ENCODE measurements at places on chromosomes 1 and 21.

DNA sequence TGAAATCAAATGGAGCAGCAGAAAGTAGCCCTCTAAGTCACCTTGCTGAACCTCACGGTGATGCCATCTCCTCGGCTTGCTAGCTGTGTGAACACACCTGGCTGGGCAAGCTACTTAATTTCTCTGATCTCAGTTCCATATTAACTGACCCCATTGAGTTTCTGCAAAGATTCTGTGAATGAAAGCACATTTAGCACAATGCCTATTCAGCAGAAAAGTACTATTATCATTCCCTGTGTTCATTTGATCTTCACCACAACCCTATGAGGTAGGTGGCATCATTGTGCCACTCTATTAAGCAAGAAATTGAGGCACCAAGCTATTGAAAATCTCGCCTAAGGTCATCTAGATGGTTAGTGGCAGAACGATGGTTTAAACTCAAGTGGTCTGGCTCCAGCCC lies 130.1 kb upstream of the HOOK1 start:
- H3K4me1 ChIP-seq, result no peaks in the 10 kb centered on the region
- H3K27ac ChIP-seq, result no peak overlapping the region
- H3K36me3 ChIP-seq, result no peaks in the 10 kb centered on the region
- H3K4me3 ChIP-seq, result no peak overlapping the region
- no peak for DNase-seq

DNA sequence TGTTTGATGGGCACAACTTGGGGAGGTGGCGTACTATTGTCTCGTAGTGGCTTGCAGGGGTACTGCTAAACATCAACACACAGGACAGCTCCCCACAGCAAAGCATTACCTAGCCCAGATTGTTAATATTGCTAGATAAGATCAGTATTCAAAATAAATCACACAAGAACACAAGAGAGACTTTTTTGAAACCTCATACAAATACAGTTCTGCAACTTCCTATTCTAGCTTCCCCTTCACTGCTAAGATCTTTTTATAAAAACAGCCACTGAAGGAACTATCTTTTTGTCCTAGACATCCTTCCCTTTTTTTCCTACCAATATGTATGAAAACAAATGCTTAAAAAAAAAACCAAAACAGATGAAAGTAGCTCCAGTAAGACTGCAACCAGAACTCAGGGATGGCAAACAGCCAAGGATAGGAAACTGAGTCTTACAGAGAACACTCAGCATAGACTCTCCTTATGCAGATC lies 137.8 kb upstream of the KRTAP19-8 start:
- H3K4me3 ChIP-seq, result no peak overlapping the region
- H3K27me3 ChIP-seq, result no peaks in the 10 kb centered on the region
- H3K4me1 ChIP-seq, result no peaks in the 10 kb centered on the region
- no peak for DNase-seq
- H3K27ac ChIP-seq, result no peak overlapping the region

DNA sequence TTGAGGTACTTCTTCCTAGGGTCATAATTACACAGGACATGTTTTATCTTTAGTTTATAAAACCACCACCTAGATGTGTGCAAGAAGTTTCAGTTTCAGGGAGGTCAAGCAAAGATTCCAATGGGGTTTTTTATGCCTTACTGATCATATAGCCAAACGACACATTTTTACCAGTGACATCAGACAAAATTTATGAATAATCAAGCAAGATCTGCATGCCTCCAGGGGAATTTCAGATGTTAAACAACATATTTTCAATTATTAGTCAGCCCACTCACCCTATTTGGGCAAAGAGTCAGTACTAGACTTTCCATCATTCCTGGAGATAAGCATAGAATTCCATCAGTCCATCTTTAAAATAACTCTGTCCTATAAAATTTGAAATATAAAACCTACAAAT lies 867.4 kb downstream of the KCNT2 start:
- H3K4me3 ChIP-seq, result no peak overlapping the region
- H3K4me1 ChIP-seq, result no peaks in the 10 kb centered on the region
- no peaks in the 10 kb centered on the region for H3K27me3 ChIP-seq
- H3K27ac ChIP-seq, result no peak overlapping the region

DNA sequence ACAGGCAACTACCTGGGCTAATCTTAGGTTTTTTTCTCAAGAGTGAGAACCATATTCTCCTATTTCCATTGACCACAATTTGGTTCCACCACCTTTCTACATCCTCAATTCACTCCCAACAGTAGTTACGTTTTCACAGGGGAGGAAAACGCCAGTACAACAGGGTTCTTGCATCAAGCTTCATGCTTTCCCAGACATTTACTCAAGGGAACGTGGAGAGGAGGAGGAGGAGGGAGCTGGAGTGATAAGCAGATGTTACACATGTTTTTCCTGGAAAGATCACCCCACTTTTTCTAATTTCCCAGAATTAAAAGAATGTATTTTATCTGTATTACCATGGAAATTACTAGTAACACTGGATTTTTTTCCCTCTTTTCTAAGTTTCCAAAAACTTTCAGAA lies 58.3 kb downstream of the RGS5 start:
- no peak overlapping the region for H3K27ac ChIP-seq
- no peaks in the 10 kb centered on the region for H3K36me3 ChIP-seq
- H3K27me3 ChIP-seq, result no peaks in the 10 kb centered on the region
- no peak overlapping the region for H3K4me3 ChIP-seq

GRCh38 chr1:35430762-35431161 lies 126.4 kb downstream of the KIAA0319L start:
- H3K36me3 ChIP-seq, result 0 out of 2 replicates have a peak, but pooled peaks cover 6% of the 10 kb centered on the region
- no peak for DNase-seq
- H3K4me1 ChIP-seq, result no peaks in the 10 kb centered on the region
- no peaks in the 10 kb centered on the region for H3K27me3 ChIP-seq
- H3K27ac ChIP-seq, result no peak overlapping the region

- no peak for DNase-seq
- H3K4me3 ChIP-seq, result no peak overlapping the region
Observed at GRCh38 chr1:118785246-118785645, 202.9 kb downstream of the TBX15 start.

DNA sequence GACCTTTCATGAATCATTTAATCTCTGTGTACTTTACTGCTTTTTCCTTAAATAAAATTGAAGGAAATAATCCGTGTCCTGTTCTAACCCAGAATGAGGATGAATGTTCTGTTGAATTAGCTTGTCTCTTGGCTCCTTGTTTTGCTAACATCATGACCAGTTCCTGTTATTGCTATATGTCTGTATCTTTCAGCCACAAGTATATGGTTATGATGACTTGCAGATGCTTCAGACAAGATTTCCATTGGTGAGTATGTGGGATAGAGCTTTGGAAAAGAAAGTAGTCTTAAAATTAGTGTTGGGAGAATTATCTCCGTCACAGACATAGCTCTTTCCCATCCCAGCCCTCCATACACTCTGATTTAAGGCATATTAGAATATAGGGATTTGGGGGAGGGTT lies 13.6 kb upstream of the HAX1 start:
- no peak overlapping the region for H3K4me3 ChIP-seq
- H3K36me3 ChIP-seq, result peaks cover 94% of the 10 kb centered on the region
- no peaks in the 10 kb centered on the region for H3K27me3 ChIP-seq
- no peaks in the 10 kb centered on the region for H3K4me1 ChIP-seq
- no peak for DNase-seq

All from HCT116 (cell line).